ENCODE measurements at places on chromosomes 2 and 18.

- no peak for DNase-seq
Observed at GRCh38 chr2:11659115-11659475, 10.9 kb downstream of the NTSR2 start.

DNA sequence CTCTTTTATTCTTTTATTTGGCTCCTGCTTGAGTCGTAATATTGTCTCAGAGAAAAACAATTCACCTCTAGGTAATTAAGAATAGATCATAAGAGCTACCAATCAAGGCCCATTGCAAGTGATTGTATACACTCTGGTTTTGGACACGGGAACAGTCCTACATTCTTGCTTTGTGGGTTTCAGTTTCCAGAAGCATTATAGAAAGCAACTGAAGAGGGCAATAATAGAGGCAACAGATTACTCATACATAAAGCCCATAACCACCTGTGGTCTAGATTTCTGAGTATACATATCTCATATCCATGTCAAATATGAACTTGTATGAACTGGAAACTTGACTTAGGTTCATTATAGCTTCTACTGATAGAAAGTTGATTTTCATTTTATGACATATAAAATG lies 65.4 kb downstream of the DIS3L2 start:
- DNase-seq: no peak

- peak; percentile 94 for DNase-seq
Observed at GRCh38 chr18:24426398-24427294, at the start of gene IMPACT. Gene IMPACT, plus strand, starts transcription at chr18:24426670. Its CDS starts 87 bp downstream, at chr18:24426757.

GRCh38 chr18:36897253-36897652 lies 68.3 kb downstream of the KIAA1328 start:
- no peak for DNase-seq

GRCh38 chr2:12766421-12766879 lies 49.7 kb downstream of the TRIB2 start:
- no peak for DNase-seq

DNA sequence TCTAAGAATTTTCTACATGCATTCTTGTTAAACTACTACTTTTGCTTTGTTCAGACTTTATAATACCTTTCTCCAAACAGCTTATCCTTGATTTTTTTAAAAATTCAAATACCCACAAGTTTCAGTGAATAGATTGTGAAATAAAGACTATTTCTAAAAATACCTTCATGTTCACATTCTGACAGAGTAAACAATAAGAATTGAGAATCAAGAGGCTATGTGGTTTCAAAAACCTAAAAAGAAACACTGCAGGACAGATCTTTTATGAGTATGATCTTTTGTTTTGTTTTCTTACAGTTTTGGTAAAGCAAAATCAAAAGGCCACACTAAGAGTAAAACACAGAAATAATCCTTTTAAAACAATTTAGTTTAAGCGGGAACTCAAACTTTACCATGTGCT lies 21.2 kb downstream of the ALS2 start:
- no peak for DNase-seq

- DNase-seq: no peak
Observed at GRCh38 chr2:170486730-170487129, 228.4 kb upstream of the SP5 start.

GRCh38 chr18:77905449-77906055 lies 655.9 kb downstream of the GALR1 start:
- no peak for DNase-seq

DNA sequence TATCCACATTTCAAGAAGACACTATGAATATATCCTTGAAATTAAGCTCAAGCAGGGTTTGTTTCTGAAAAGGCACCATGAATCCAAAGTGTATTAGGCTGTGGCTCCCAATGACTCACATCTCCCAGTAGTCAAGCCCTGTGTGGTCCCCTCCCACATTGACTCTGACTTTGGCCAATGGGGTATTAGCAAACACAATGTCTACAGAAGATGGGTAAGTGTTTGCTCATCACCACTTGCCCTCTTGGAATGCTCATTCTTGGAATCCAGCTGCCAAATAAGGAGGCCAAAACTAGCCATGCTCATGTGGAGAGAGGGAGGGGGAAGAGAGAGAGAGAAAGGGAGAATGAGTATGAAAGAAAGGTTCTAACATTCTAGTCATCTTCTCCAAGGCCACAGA lies 490.0 kb downstream of the TXNL1 start:
- no peak for DNase-seq

- peak; percentile 39 for DNase-seq
Observed at GRCh38 chr2:172462849-172463381, 35.5 kb downstream of the ITGA6 start.

- no peak for DNase-seq
Observed at GRCh38 chr18:34528177-34528576, 181.9 kb upstream of the DTNA start.

DNA sequence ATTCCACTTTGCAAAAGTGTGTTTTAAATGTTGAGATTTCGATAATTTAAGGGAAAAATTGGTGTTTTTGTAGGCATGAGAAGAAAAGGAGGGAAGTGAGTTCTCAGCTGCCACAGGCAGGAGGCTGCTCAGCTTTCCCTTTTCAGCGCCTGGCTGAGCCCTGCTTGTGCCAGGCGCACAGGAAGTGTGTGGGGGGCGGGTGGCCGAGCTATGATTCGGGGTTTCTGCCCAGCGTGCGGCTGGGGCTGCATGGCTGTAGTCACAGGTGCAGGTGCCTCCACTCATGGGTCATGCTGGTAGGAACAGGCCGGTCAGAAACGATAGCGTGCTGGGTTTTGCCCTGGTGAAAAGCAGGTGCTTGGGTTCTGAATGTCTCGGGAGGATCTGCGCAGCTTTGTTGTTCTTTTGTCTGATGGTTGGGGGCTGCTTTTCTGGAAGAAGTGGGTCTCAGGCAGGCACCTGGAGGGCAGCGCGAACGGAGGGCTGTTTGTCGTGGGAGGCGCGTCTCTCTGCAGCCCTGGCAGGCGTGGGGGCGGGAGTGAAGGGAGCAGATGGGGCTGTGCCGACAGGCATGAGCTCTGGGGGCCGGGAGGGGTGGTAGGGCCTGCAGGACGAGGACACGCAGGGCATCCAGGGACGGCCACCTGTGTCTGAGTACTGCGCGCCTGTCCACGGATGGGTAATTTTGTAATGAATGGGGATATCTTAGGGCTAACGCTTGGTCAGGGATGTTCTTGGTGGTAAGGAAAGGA lies 2.1 kb downstream of the KCNG2 start:
- peak; percentile 37 for DNase-seq

GRCh38 chr2:31327505-31327904 lies 87.0 kb downstream of the XDH start:
- DNase-seq: no peak

- no peak for DNase-seq
Observed at GRCh38 chr18:76453057-76453561, 41.9 kb downstream of the ZNF516 start.

GRCh38 chr2:62363166-62363565 lies 142.8 kb downstream of the TMEM17 start:
- no peak for DNase-seq

GRCh38 chr2:46985512-46985911 lies 69.9 kb upstream of the MCFD2 start:
- DNase-seq: peak; percentile 51

GRCh38 chr2:199303728-199304177 lies 154.0 kb downstream of the SATB2 start:
- no peak for DNase-seq

DNA sequence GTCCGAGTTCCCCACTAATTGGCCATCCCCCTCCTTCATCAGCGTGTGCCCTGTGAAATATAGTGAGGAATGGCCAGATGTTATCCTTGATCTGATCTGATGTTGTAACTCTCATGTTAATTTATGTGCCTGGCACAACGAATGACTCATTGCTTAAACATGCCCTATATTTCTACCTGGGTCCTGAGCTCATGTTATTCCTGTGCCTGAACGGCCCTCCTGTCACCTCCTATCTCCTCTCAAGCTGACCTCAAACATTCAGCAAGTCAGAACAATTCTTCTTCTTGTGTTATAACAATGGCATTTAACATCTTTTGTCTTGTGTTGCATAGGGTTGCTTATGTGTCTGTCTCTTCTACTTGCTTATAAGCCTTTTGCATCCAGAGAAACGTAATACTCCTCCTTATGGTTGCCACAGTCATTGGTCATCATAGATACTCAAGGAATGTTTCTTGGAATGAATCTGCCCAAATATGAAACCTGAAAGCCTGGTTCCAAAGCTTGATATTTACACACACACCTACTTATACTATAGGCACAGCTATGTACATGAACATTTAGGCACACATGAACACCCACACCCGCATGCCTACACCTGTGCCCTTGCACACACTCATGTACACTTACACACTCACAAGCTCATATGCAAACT lies 80.2 kb upstream of the PHLPP1 start:
- no peak for DNase-seq

DNA sequence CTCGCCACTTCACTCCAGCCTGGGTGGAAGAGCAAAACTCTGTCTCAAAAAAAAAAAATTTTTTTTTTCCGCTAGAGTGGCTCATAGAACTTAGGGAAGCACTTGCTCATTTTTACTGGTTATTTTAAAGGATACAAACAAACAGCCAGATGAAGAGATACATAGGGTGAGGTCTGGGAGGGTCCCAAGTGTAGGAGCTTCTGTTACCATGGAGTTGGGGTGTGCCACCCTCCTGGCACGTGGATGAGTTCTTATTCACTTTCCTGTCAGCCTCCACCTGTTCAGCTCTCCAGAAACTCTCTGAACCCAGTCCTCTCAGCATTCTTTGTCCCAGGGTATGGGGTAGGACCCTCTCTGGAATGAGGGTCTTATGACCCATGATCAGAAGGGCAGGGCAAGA lies 4.9 kb upstream of the MAT2A start:
- peak; percentile 55 for DNase-seq

- DNase-seq: peak; percentile 96
Observed at GRCh38 chr18:57051657-57052044, 95.2 kb upstream of the BOD1L2 start.

DNA sequence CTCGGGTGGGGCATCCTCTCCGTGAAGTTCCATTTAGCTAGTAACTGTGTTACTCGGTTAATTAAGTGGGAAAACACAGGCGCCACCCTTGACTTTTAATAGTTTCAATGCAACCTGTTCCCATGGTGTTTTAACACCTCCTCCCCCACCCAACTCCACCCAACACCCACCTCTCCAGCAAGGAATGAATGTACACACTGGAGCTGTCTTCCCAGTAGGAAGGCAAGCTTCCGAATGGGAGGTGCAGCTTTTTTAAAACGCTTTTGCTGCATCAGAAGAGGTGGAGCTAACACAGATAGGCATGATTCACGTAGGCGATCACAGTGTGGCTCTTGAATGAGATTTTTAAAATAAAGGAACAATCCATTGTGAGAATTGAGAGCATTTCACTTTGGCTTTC lies 73.8 kb upstream of the AGAP1 start:
- no peak for DNase-seq

GRCh38 chr2:241317391-241317790 lies 1.7 kb downstream of the SEPTIN2 start:
- DNase-seq: peak; percentile 68

GRCh38 chr2:24515335-24515734 lies 24.3 kb downstream of the NCOA1 start:
- DNase-seq: peak; percentile 39

GRCh38 chr2:192725991-192726390 lies 531.3 kb upstream of the TMEFF2 start:
- DNase-seq: no peak

DNA sequence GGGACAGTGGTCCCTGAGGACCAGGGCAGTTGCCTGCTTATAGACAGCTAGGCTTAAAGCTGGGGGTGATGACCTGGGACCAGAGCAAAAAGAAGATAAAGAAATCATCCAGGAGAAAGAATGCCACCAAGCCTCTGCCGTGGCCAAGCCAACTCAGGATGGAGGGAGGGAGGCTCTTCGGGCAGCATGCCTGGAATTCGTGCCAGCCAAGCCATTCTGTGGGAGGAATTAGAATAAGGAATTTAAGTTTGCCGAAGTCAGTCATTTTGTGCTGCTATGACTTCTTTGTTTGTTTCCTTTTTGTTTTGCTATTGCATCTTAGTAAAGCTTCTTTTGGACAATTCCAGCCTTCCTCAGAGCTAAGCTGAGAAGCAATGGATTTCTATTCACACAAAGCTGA lies 124.1 kb downstream of the EN1 start:
- DNase-seq: no peak

DNA sequence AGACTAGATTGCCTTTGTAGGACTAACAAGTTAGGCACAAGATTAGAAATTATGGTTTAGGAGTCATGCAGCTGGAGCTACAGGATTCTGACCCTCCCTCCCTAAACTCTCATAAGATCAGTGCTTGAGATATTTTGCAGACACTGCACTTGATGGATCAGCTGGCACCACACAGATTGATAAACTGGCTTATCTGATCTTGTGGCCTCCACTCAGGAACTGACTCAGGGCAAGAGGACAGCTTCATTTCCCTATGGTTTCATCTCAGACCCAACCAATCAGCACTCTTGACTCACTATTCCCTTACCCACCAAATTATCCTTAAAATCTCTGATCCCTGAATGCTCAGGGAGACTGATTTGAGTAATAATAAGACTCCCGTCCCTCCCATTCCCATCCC lies 152.3 kb downstream of the DIS3L2 start:
- peak; percentile 71 for DNase-seq

DNA sequence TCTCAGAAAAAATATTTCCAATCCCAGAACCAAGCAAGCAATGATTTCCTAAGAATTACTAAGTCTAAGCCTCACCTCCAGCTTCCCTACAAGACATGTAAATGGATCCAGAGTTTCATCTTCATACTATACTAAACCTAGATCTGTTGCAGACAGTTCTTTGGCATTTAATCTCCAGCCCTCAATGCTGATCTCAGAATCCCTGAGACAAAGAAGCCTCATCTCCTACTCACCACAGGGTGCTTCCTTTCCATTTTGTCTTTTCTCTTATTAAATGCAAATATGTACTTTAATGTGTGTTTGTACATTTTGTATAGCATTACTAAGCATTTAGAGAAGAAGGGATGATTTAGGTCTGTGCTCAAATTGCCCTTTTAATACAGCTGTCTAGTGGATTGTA lies 954.9 kb downstream of the TDRD15 start:
- DNase-seq: no peak
